ENCODE measurements at places on chromosomes 12 and 14.

DNA sequence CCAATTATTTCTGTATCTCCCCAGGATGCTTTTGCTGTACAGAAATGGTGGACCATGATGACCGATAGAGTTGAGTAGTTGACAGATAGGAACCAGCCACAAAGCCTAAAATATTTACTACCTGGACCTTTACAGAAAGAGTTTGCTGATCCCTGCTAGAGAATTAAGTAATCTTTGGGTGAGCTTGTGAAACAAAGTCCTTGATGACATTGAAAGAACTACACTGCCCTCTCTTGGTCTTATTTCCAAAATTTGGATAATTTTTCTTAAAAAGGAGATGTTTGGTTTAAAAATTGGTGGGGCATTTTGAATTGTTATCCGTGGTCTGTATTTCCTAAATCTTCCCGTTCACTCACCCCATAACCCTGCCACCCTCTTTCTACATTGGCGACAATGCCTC lies 13.7 kb upstream of the TCTN1 start:
- no peak for DNase-seq

GRCh38 chr14:75443203-75443969 lies 15.6 kb downstream of the JDP2 start:
- DNase-seq, result no peak

- DNase-seq, result no peak
These were observed 7.0 kb downstream of the SRP54 start for GRCh38 chr14:34989762-34990161.

GRCh38 chr14:64438181-64438841 lies 27.0 kb upstream of the AKAP5 start:
- no peak for DNase-seq

GRCh38 chr12:80415466-80415865 lies 28.6 kb upstream of the PTPRQ start:
- DNase-seq, result no peak

- DNase-seq, result no peak
These were observed 502 bp downstream of the KIF26A start for GRCh38 chr14:104138718-104139459.

DNA sequence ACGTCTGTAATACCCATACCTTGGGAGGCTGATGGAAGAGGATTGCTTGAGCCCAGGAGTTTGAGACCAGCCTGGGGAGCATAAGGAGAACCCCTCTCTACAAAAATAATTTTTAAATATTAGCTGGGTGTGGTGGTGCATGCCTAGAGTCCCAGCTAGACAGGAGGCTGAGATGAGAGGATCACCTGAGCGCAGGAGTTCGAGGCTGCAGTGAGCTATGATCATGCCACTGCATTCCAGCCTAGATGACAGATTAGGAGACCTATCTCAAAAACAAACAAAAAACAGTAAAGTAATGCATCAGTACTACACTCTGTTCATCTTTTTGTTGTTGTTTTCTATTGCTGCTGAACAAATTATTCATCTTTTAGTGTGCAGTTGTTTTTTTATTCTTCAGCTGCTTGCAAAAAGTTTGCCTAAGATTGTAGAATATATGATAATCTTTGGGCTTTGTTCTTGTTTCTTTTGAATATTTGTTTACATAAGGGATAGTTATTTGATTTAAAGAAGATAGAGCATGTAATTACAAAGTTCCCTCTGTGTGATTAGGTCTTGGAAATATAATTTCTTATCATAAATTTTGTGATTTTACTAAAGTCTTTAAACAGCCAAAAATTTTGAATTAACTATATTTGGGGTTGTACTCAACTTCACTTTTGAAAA lies 8.2 kb downstream of the ARHGAP5 start:
- no peak for DNase-seq

- DNase-seq, result no peak
These were observed 15.2 kb downstream of the HPD start for GRCh38 chr12:121843236-121843982.

DNA sequence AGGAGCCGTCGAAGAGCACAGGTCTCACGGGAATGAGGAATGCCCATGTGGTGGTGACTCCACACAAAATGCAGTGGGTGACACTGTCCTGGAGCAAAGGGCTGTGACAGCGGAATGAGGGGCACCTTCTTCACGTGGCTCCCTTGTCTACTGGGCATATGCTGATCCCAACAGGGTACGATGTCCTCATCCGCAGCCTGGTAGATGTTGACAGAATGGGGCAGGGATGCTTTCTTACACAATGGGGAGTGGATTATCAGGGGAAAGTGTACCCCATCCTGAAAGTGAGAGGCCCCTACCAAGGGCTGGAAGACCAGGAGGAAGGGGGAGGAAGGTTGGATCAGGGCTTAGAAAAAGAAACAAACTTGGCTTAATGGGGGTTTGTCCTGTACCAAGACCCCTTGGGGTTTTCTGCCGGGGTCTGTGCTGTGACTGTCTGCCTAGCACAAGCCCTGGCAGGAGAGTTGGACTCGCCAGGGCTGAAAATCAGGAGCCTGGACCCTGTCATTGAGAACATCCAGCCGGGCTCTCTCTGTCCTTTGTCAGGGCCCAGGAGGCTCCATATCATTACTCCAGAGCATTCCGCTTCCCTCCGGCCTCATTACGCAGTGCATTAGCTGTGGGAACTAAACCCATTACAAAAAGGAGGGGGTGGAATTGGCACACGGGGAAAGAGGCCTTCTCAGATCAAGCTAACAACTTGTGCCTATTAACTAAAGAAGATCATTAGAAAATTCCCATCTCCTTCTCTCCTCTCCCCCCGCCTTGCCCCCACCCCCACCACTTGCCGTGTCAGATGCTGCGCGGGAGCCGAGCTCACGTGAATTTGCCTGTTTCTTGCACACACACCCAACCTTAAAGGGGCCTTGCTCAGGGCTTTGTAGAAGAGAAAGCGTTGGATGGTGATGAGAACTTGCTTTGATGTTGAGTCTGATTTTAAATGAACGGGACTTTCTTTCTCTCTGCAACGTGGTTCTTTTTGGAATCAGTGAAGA lies 171.8 kb upstream of the PARP11 start:
- DNase-seq, result no peak

- no peak for DNase-seq
These were observed 56.3 kb upstream of the SLC8A3 start for GRCh38 chr14:70245026-70245425.

DNA sequence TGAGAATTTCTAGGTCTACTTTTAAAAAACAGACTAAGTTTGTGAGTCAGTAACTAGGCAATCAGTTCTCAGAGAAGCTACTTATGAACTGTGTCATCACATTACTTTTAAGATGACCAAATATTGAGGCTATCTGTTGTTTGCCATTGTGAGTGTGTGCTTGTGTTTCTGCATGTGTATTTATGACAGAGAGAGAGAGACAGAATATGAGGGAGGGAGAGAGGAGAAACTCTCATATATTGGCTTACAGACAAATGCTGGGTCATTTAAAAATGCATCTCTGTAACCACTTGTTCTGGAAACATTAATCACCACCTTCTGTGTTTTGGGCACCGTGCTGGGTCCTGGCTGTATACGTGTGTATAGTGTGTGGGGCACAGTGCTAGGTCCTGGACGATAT lies 161.5 kb upstream of the FRMD6 start:
- no peak for DNase-seq

- no peak for DNase-seq
These were observed 166.6 kb upstream of the PDE3A start for GRCh38 chr12:20201733-20202132.

Measured in activated T-cell treated with anti-CD3 and anti-CD28 coated beads for 4 hours (primary cell).